ENCODE measurements at places on chromosomes 5 and 9. TPM values are rescaled to one million over a fixed set of nuclear protein-coding genes. Genes with fewer than 3 reads are reported as not detected.

Gene HTR1A
- not detected for polyA plus RNA-seq

Gene TMEM250
- 30.9 TPM for polyA plus RNA-seq

Gene PHF24
- polyA plus RNA-seq, result not detected

Gene C5orf63
- 1.5 TPM for polyA plus RNA-seq

Gene SAXO1
- polyA plus RNA-seq, result not detected

Gene CNTNAP3
- polyA plus RNA-seq, result not detected

Gene FNIP1
- 16.3 TPM for polyA plus RNA-seq

Gene FSD1L
- 0.96 TPM for polyA plus RNA-seq

Gene DDX41
- polyA plus RNA-seq, result 70.3 TPM

- DNase-seq, result no peak
Observed at GRCh38 chr5:181127907-181128626, 2.9 kb downstream of the OR2V1 start.

DNA sequence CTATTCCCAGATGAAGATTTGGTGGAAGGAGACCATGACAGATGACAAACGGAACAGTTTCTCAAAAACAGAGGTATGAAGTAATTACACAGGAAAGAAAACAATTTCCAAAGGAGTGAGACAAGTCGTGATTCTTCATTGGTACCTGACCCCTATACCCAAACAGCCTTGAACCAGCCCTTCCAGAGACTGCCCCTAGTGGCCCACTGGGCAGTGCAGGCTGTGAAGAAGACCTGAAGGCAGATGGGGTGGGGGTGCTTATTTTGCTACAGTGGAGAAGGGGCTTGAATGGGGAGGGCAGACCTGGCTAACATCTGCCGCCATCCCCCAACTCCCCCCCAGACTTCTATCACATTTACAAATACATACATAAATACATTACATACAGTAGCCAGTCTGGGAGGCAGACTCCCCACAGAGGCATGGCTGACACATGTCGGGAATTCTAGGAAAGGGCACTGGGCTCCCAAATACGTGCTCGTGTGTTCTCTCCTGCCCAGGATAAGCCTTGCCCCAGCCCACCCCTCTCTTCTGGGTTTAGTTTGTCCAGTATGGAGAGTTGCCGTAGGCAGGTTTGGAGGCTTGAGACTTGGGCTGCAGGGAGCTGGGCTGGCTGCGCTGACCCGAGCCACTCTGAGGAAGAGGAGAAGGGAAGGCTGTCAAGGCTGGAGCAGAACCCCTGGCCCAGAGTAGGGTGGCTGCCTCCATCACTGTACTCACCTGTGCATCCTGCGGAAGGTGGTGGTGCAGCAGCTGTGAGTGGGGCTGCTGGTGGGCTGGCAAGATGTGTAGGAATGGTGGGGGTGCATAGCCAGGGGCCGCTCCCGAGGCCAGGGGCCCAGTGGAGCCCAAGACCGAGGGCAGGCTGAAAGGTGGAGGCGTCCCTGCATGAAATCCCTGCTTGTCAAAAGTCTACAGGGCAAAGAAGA is 105.3 kb downstream of the UBE2R2 start:
- no peak for DNase-seq

DNA sequence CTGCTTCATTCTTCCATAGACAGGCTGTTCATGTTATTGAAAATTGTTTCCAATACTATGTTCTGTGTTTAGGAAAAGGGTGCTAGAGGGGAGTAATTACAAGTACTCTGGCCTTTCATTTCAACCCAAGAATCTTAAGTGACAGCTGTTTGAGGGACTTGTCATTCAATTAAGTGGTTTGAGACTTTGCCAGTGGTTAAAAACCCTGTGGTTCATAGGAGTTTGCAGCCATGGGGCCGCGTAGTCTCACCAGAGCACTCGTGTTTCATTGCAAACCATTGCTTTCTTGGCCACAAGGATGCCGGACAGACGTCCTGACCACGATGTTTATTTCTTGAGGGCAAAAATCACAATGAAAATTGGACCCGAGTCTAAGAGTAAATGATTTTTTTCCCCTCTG is 248.8 kb downstream of the NNT start:
- DNase-seq, result no peak

DNA sequence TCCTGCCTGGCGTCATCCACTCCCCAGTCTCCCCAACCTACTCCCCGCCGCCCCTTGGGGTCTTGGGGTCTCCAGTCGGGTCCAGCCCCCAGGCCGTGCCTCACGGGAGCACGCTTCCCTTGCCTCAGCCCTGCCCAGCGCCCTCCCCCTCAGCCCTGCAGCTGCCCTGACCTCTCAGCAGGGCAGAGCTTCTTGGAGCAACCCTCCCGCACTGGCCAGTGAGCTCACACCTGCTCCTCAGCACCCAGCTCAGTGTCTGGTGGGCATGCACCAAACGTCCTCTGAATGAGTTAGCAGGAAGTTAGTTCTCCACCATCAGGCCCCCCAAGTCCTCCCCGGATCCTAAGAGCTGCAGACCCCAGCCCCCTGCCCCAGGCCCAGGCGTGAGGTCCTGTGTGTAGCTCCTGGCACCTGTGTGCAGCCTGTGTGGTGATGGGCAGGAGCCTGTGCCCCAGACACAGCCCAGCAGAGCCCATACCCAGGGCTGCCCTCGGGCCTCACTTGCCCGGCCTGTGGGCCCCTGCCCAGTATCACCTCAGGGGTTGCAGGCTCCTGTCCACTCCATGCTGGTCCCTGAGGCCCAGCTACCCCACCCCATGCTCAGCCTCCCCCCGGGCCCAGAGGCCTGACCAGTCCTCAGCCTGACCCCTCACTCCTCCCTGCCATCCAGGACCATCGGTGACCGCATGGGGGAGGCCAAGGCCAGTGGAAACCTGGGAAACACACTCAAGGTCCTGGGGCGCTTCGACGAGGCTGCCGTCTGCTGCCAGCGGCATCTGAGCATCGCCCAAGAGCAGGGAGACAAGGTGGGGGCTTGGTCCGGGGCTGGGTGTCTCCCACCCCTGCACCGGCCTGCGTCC is 8.2 kb downstream of the GPSM1 start:
- no peak for DNase-seq

- no peak for DNase-seq
Observed at GRCh38 chr5:180313677-180314505, 22.0 kb upstream of the MAPK9 start.

DNA sequence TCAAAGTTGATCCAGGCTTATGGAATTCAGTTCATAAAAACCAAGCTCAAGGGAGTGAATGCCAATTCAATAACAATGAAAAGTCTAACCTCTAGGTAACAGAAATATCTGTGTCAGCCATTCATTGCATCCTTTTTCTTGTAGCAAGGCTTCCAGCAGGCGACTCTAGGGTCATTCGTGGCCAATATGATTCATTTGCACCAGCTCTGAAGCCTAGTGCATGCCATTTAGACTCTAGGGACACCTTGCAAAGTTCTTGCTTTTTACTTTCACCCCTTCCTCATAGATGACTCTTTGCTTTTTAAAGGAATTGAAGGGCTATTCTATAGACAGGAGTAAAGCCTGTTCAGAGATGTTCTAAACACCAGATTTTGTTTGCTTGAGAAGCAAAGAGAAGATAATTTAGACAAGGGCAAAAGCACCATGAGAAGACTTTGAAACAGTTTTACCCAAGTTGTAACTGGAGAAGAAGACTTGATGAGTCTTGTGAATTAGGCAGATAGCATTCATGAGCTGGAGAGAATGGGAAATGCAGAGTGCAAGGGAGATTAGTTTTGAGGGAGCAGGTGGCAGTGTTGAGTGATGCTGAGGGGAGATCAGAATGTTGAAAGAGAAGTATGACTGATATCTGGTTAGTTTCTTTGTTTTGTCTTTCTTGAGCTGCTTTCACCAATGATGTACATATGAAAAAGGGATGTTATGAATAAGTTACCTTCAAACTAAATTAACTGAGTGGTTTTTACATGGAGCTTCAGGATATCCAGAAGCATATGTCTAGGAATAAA is 94.5 kb downstream of the F2RL2 start:
- no peak for DNase-seq

GRCh38 chr5:56093970-56094369 is 99.2 kb upstream of the IL6ST start:
- DNase-seq, result no peak

DNA sequence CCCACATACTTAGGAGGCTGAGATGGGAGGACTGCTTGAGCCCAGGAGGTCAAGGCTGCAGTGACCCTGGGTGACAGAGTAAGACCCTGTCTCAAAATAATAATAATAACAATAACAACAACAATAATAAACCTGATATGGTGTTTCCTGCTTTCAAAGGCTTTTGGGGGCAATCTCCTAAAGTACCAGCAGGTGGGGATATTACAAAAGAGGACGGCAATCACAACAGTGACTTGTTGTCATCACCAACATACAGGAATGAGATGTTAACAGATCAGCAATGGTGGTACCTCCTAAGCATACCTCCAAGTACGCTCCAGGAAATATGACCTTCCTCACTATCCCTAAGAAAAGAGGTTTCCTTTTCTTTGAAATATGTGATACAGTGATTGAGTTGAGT is 91.1 kb upstream of the RNF180 start:
- DNase-seq, result no peak

DNA sequence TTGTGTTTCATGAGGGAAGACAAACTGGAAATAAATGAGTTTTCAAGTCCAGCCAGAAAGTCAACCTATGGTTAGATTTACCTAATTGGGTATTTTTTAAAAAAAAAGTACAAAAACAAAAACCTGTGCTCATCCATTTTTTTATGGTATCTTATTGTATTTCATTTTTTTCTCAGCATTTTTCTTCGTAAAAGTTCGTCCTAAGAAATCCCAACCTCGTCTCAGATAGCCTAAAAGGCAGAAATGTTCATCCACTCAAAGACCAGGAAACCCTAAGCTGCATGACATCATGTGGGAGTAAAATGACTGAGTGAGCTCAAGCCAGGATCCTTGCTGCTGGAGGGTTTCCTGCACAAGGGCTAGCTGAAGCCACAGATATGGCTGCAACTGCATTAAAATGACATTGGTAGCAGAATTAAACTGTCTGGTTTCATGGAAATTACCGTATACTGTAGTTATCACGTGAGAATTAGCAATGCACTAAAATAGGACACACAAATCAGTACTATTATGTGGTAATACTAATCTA is 70.4 kb downstream of the NFIB start:
- no peak for DNase-seq

DNA sequence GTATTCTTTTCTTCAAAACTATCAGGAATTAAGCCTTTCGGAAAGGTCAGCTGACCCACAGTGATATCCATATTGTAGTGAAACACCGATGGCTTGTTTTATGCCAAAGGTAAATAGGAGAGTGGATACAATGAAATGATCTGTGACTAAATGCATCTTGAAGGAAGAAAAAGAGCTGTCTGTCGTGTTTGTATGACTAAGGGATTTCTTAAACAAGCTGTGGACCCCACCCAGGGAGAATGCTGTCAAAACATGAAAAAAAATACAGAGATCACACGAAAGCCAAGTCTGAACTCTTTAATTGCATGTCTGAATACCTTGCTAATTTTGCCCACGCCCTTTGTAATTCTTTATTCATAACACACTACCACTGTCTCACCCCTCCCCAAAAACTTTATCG is 286.4 kb upstream of the WWC1 start:
- no peak for DNase-seq

- peak; percentile 80 for DNase-seq
Observed at GRCh38 chr5:173764332-173765028, 123.7 kb upstream of the CPEB4 start.

GRCh38 chr9:122058709-122059108 is 34.4 kb downstream of the TTLL11 start:
- DNase-seq, result no peak

DNA sequence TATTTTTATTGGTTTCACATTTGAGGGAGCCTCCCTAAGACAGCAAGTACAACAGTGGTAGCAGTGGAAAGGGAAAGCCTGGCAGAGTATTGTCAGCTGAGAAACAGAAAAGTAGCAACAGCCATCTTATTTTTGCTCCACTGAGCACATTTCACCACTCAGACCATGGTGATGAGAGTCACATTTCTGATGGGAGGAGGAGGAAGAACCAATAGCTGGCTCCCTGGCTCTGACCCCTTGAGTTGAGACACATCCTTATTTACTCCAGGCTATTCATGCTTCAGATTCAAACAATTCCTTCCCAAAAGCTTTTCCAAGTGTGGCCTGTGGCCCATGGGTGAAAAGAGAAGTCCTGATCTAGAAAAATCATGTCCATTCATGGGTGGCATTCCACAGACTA is 236.3 kb downstream of the ARHGAP26 start:
- DNase-seq, result peak; percentile 37

DNA sequence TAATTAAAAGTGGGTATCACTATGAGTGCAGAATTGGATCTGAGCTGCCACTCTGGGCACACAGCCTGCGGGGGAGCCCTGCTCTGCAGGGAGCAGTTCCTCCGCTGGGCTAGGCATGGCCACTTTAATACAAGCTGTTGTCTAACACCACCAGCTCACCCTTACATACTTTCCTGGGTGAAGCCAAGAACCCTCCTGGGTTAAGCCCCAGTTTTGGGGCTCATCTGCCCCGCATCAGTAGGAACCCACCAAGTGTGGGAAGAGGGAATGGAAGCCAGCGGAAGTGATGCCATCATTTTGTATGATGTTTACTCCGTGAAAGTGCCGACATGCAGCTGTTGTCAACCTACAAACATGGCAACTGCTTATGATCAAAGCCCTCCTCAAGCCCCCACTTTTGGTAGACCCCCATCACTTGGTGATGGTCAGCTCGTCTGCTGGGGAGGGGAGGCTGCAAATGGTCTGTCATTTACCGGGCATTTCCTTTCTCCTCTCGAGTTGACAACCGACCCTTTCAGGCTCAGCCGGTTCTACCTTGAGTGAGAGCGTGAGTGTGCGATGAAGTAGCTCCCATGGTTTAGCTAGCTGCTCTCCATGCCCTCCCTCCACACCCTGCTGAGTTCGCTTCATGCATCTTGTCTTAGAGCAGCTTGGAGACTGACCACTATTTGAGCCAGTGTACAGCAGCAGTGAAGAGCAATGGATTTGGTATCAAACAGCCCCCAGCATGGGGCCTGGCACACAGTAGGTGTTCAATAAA is 95.3 kb upstream of the IER5L start:
- DNase-seq, result no peak

GRCh38 chr5:68067291-68067690 is 148.3 kb upstream of the PIK3R1 start:
- DNase-seq, result peak; percentile 19

DNA sequence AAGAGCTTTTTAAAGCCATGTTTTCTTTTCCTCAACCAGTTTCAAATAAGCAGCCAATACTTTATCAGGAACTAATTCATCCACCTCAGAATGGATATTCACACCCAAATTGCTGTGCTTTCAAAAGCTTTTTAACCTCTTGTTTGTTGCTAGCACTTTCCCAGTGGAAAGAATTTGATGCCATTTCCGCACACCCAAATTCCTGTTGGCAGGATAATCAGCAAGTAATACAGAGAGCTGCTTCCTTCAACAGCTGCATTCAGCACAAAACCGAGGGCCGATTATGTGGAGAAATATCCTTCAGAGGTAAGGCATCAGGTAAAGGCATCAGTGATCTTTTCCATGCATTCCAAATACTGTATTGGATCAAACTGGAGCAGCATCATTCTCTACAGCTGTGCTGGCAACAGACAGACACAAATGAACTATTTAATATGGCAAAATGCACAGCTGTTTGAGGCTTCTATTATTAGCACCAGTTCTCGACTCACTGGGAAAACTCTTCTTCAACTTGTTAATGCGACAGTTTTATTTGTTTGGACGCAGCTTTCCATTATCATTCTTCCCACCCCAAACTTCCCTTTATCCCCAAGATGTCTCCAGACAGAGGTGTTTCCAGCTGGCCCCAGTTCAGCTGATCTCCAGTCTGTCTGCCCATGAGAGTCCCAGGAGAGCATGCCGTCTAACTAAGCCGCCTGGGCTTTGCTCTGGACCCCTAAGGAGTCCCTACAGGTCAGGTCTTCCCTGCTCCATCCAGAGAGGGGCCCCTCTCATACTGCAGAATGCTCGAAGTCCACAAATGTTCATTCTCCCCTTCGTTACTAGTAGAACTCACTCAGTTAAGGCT is 22.2 kb upstream of the MGAT1 start:
- no peak for DNase-seq

All from CD14-positive monocyte (primary cell).